ENCODE measurements at places on chromosomes 1 and 21.

DNA sequence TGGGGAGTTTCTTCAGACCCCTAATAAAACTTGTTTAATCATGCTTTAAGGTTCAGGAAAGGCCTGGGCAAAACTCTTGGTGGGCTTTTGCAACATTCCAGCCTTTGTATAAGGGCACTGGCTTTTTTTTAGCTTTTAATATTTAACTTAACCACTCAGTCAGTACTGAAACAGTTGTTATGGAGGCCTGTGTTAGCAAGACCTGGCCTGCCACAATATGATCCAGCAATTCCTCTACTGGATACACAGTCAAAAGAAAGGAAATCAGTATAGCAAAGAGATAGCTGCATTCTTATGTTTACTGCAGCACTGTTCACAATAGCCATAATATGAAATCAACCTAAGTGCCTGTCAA lies 75.1 kb upstream of the COG2 start:
- no peak for DNase-seq

- no peak for DNase-seq
Observed at GRCh38 chr1:88888750-88889149, 2.6 kb downstream of the GTF2B start.

- DNase-seq = no peak
Observed at GRCh38 chr1:106526650-106527049, 529.8 kb upstream of the PRMT6 start.

- DNase-seq = no peak
Observed at GRCh38 chr1:163583661-163584181, 262.0 kb downstream of the NUF2 start.

DNA sequence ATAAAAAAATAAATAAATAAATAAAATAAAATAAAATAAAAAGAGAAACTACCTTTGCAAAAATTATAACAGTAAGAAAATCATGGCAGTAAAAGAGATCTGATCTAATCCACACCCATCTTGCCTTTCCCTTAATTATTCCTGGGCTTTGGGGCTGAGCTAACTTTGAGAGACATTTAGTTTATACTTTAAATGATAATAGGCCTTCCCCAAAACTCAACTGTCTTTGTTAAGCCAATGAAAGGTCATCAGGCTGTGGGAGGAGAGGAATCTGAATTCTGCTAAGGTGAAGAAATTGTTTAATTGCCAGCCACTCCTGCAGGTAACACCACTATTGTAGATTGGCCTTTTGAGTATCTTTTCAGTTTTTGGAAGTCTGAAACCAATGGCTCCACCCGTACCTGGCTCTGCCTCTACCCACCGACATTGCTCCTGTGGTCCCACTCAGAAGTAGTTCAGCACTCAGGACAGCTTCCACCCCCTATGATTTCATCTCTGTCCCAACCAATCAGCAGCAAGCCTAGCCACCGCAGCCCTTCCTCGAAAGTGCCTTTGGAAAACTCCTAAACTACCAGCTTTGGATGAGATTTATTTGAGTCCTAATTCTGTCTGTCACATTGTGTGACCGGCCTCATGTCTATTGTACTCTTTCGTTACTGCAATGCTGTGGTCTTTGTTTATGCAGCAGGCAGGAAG lies 23.0 kb upstream of the PNRC2 start:
- DNase-seq = no peak

DNA sequence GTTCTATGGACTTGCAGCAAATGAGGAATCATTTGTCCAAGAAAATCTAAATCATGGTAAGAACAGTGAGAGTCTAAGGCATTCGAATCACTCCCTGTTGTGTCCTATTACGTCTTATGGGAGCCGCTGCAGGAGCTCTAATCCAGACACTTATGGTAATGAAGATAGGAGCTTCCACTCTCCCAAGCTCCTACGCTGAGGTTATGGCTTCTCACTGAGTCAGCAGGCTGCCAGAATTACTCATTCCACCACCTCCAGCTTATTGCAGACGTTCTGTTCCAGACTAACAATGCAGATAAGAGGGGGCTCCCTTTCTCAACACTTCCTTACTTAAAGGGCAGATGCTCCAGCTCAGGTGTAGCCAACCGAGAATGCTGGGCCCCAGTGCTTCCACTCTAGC lies 212.6 kb downstream of the GREM2 start:
- no peak for DNase-seq

- DNase-seq = no peak
Observed at GRCh38 chr1:239456788-239457187, 70.4 kb downstream of the CHRM3 start.
